Osteoblast (primary cell): ENCODE measurements at places on chromosomes 4 and X. TPM values are rescaled to one million over a fixed set of nuclear protein-coding genes. Genes with fewer than 3 reads are reported as not detected.

Gene TMSB15B
- 3.8 and 4.0 TPM in 2 replicates for total RNA-seq

Gene MAGEA2
- not detected in 2 replicates for total RNA-seq

Gene RGN
- 2.5 and 4.4 TPM in 2 replicates for total RNA-seq

Gene ELOVL6
- 12.7 and 19.7 TPM in 2 replicates for total RNA-seq

Gene HERC5
- 0.88 and 1.4 TPM in 2 replicates for total RNA-seq

Gene C1QTNF7
- total RNA-seq = under 0.01 and 0.72 TPM in 2 replicates

Gene STIM2
- 14.8 and 15.3 TPM in 2 replicates for total RNA-seq

Gene GRIA3
- total RNA-seq = 3.3 and 6.8 TPM in 2 replicates

Gene TMEM187
- 6.9 and 8.5 TPM in 2 replicates for total RNA-seq

Gene VCX
- not detected in 2 replicates for total RNA-seq

- H3K27ac ChIP-seq = no peak overlapping the region
- no peak for DNase-seq
- H3K4me1 ChIP-seq = peaks cover 16% of the 10 kb centered on the region
Observed at GRCh38 chr4:73452953-73453700, 17.1 kb downstream of the AFP start.

DNA sequence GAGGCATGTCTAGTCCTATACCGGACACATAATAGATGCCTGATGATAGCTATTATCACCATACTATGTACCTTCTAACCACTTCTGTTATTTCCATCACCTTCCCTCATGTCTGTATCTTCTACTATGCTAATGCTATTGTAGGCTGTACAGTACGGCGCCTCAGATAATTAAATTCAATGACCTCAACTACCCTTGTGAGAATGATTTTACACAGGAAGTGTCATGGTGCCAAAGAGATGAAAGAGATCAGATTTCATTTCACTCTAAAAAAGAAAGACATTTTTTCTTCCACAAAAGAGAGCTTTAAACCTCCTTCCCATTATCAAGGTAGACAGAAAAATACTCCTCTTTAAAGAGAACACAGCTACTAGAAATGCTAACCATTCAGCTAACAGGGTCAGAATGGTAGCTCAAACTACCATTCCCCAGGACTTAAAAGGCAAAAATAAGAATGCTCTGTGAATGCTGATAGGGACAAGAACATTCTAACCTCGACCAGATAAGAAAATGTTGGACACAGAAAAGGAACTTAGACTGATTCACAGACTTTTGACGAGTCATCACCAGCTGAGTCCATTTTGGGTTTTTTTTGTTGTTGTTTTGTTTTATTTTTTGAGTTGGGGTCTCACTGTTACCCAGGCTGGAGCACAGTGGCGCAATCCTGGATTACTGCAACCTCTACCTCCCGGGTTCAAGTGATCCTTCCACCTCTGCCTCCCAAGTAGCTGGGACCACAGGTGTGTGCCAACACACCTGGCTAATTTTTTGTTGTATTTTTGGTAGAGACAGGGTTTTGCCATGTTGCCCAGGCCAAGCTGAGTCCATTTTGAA is 99.2 kb upstream of the RAPGEF2 start:
- H3K36me3 ChIP-seq = no peaks in the 10 kb centered on the region
- peak overlapping the region; percentile 26 for H3K27ac ChIP-seq
- H3K27me3 ChIP-seq = no peaks in the 10 kb centered on the region

- H3K4me1 ChIP-seq = no peaks in the 10 kb centered on the region
- no peaks in the 10 kb centered on the region for H3K36me3 ChIP-seq
- no peak for DNase-seq
- no peak overlapping the region for H3K4me3 ChIP-seq
Observed at GRCh38 chrX:19852014-19853005, 35.1 kb downstream of the SH3KBP1 start.

GRCh38 chr4:184817494-184818215 is 8.1 kb downstream of the ACSL1 start:
- no peak overlapping the region for H3K27ac ChIP-seq
- no peaks in the 10 kb centered on the region for H3K27me3 ChIP-seq
- no peak overlapping the region for H3K4me3 ChIP-seq

DNA sequence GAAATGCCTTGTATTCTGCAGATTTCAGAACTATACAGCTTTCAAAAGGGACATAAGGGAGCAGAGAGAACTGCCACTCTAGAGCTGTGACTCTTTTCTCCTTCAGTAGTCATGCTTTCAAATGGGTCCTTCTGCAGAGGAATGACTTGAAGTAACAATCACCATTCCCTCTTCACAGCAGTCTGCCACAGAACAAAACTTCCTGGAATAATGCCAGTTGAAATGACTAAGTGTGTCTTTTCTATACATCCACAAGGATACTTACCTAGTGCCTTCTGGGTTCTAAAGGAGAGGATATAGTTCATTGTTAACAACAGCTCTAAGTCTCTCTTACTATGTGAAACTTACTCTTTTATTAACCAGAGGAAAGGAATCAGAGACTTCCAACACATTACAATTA is 515.4 kb upstream of the ATOH1 start:
- H3K27ac ChIP-seq = no peak overlapping the region
- no peaks in the 10 kb centered on the region for H3K27me3 ChIP-seq
- no peaks in the 10 kb centered on the region for H3K36me3 ChIP-seq
- no peaks in the 10 kb centered on the region for H3K4me1 ChIP-seq
- no peak overlapping the region for H3K4me3 ChIP-seq
- no peak for DNase-seq

- H3K36me3 ChIP-seq = no peaks in the 10 kb centered on the region
- no peak overlapping the region for H3K4me3 ChIP-seq
- no peaks in the 10 kb centered on the region for H3K4me1 ChIP-seq
- H3K27me3 ChIP-seq = no peaks in the 10 kb centered on the region
- no peak overlapping the region for H3K27ac ChIP-seq
Observed at GRCh38 chrX:99095965-99096635, 1314.0 kb downstream of the PCDH19 start.

DNA sequence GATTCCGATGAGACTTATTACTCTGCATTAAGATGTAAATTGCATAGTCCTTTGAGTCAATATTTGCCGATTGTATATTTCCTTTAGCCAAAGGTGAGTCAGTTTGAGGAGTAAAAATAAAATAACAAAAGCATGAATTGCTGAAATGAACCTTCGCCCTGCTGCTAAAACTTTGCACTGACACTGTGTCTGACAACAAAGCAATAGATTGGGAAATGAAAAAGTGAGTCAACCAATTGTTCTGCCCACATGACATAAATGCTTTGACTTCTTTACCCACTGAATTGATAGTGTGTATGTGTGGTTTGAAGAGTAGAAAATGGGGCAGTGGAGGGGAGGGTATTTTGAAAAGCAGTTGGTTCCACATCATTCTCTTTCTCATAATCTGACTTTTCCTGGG is 88.4 kb upstream of the AFF2 start:
- no peak for DNase-seq
- H3K27ac ChIP-seq = no peak overlapping the region
- no peak overlapping the region for H3K4me3 ChIP-seq
- no peaks in the 10 kb centered on the region for H3K4me1 ChIP-seq
- no peaks in the 10 kb centered on the region for H3K27me3 ChIP-seq

DNA sequence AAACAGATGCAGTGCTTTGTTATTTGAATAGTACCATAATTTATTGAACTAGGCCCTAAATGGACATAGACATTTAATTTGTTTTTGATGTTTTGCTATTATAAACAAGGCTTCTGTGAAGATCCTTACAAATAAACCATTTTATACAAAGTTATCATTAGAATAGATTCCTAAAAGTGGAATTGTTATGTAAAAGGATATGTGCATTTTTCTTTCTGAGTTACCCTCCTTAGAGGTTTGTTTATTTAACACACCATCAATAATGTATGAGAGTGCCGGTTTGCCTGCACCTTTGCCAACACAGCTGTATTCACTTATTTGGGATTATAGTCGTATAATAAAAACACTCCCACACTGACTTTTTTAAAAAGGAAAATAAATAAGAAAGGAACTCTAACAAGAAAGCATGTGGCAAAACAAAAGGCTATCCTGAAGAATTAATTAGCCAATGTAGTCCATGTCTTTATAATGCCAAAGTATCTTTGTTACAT is 84.8 kb downstream of the PAK3 start:
- no peak overlapping the region for H3K27ac ChIP-seq

GRCh38 chr4:7425591-7426468 is 8.9 kb downstream of the PSAPL1 start:
- no peaks in the 10 kb centered on the region for H3K27me3 ChIP-seq
- no peaks in the 10 kb centered on the region for H3K4me1 ChIP-seq
- no peaks in the 10 kb centered on the region for H3K36me3 ChIP-seq
- H3K27ac ChIP-seq = no peak overlapping the region
- H3K4me3 ChIP-seq = no peak overlapping the region

DNA sequence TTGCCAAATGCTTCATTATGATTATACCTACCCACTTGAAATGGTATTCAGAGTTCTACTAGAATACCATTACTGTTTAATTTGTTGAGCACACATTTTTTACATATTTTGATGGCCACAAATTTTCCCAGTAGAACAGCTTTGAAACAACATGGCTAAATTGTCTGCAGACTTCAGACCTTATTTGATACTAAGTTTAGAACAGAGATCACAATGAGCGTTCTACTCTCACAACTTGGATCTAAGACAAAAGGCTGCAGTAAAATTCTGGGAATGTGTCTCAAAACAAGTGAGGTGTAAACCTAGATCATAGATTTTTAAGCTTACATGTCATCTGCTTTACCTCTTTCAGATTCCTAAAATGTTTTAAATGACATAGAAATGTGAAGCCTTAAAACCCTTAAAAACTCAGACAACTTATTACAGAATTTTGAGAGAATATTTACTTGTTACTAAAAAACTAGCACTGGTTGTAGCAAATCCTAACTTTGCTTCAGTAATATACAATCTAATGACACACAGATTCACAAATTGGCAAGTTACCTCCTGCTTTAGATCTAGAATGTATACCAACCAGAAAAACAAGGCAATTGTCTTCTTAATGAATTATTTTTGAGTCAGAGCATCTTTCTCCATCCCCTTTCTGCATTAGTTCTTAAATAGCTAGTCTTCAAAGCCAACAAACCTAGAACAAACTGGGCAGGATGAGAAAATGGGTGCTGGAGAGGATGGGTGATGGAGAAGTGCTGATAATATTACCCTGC is 243.3 kb downstream of the SLC7A11 start:
- H3K27ac ChIP-seq = peak overlapping the region; percentile 48
- H3K4me3 ChIP-seq = no peak overlapping the region
- peak; percentile 10 for DNase-seq
- peaks cover 9% of the 10 kb centered on the region for H3K4me1 ChIP-seq
- no peaks in the 10 kb centered on the region for H3K36me3 ChIP-seq
- H3K27me3 ChIP-seq = no peaks in the 10 kb centered on the region

DNA sequence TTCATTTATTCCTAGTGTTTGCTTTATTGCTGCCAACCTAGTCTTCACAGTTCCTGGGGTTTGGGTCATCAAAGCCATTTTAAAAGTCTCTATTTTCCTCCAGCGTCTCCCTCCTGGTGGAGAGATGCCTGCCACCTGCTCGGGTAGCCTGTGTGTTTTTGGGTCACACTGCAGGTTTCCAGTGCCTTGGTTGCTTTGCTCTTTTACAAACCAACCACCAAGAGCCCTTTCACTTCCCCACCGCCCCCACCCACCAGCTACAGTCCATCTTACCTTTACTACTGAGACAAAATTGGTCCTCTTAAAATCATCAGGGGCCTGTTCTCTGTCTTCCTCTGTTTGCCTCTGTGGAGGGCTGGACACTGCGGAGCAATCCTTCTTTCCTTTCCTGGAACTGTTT is 280.5 kb upstream of the GATB start:
- H3K27me3 ChIP-seq = peaks cover 15% of the 10 kb centered on the region
- H3K4me3 ChIP-seq = no peak overlapping the region
- no peaks in the 10 kb centered on the region for H3K4me1 ChIP-seq
- H3K36me3 ChIP-seq = no peaks in the 10 kb centered on the region
- H3K27ac ChIP-seq = no peak overlapping the region

DNA sequence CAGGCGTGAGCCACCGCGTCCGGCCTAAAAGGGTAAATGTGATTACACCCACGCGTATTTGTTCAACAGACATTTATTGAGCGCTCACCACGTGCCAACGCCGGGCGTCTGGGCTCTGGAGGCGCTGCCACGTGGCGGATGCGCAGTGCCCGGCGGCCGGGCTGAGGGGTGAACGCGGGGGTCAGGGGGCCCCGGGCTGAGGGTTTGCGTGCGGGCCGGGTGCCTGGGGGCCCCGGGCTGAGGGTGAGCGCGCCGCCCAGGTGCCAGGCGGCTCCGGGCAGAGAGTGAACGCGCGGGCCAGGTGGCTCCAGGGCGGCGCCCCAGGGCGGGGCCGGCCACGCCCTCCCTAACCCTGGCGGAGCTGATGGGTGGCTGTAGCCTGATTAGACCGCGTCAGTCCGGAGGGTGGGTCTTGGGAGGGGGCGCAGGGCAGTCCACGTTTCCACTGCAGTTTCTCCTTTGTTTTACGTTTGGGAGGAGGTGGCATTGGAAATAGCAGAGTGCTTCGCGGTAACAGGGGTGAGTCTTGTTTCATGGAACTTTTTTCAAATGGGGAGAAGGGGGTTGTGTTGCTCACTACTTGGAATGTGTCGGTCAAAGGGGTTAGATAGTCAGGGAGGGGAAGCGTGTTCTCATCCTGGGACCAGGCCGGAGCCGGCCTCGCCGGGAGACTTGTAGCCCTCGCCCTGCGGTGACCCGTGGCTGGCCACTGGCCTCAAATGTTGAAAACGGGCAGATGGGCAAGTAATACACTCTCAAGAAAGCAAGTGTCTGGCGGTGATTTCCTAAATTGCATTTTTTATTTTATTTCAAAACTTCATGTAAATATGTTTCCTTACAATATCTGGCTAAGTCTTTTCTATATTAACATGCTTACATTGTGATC is at the start of gene ZFP42:
TSS of gene ZFP42 (plus strand) at position 450 of the 886 bp plus-strand sequence. CDS start 7,037 bp downstream, outside the sequence.
- no peak within 1 kb of the TSS for H3K4me3 ChIP-seq
- no peak for DNase-seq
- no peaks in the 10 kb centered on the region for H3K36me3 ChIP-seq
- no peak within 1 kb of the TSS for H3K27ac ChIP-seq
- H3K4me1 ChIP-seq = no peaks in the 10 kb centered on the region
- no peaks in the 10 kb centered on the region for H3K27me3 ChIP-seq

DNA sequence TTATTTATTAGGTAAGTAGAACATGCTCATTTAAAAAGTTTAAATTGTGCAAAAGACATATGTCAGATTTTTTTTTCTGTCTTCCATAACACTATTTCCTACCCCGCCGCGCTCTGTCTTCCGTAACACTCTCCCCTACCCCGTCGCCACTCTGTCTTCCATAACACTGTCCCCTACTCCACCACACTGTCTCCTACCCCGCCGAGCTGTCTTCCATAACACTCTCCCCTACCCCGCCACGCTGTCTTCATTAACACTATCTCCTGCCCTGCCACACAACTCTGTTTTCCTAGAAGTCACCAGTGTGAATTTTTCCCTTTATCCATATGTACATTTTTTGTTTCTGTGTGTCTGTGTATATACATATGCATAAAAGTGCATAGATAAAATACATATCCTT is 4.4 kb downstream of the MSMO1 start:
- no peak overlapping the region for H3K27ac ChIP-seq
- H3K4me3 ChIP-seq = no peak overlapping the region
- H3K4me1 ChIP-seq = peaks cover 13% of the 10 kb centered on the region
- H3K27me3 ChIP-seq = no peaks in the 10 kb centered on the region
- no peak for DNase-seq

DNA sequence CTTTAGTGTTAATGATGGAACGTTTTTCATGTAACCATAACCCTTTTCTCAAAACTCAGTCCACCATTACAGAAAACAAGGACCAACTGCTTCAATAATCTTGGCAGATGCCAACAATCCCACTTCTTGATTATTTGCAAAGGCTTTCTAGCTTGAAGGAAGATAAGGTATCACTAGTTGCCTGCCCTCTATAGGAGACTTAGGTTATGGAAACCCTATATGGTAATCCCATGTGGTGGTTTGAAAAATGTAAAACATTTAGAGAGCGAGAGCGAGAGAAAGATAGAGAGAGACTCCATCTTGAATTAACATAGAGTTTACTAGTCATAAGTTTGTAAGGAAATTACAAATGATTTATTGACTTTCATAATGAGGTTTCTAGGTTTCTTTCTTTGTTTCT is 1627.5 kb upstream of the TENM3 start:
- no peak for DNase-seq
- H3K4me3 ChIP-seq = no peak overlapping the region
- H3K27ac ChIP-seq = no peak overlapping the region
- no peaks in the 10 kb centered on the region for H3K36me3 ChIP-seq
- H3K27me3 ChIP-seq = no peaks in the 10 kb centered on the region
